Stimulated activated CD4-positive, alpha-beta T cell treated with anti-CD3 and anti-CD28 coated beads, TNF-alpha, amount 100 ng/mL, for 1 hour (primary cell): ENCODE measurements at places on chromosomes 5 and 9.

GRCh38 chr9:133107961-133108793 lies 12.9 kb downstream of the RALGDS start:
- DNase-seq, result no peak

DNA sequence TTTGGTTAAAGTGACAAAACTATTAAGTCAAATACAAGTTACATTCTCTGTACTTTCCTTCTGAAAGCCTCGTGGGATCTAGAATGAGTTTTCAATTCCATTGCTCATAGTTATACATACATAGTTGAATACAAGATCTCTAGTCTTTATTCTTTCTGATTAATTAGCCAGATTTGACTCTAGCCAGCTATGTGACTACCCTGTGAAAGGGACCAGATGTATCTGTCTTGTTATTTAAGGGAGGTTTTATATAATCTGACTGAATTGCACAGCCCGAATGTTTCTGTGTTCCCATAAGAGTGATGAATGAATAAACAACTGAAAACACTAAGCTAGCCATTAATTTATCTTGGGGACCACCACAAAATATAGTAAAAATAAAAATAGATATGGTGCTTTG lies 166.7 kb downstream of the TMEM167A start:
- DNase-seq, result no peak

DNA sequence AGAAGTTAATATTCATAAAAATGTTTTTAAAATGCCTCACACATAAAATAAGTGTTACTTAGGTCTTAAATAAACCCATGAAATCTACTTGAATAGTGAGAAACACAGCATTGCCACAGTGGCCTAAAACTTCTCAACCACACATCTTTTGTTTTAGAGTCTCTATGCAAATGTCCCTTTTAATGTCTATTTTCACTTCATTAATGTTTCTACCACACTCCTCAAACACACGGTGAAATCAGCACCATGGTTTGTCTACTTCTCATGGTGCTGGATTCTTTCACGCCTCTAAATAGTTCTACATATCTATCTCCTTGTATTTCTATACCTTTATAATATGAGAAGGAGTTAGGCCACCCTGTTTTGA lies 111.2 kb downstream of the EDIL3 start:
- DNase-seq, result no peak

GRCh38 chr9:21766096-21766495 lies 36.3 kb upstream of the MTAP start:
- no peak for DNase-seq

- DNase-seq, result no peak
Measured at GRCh38 chr5:89346573-89346972, 463.6 kb upstream of the MEF2C start.

DNA sequence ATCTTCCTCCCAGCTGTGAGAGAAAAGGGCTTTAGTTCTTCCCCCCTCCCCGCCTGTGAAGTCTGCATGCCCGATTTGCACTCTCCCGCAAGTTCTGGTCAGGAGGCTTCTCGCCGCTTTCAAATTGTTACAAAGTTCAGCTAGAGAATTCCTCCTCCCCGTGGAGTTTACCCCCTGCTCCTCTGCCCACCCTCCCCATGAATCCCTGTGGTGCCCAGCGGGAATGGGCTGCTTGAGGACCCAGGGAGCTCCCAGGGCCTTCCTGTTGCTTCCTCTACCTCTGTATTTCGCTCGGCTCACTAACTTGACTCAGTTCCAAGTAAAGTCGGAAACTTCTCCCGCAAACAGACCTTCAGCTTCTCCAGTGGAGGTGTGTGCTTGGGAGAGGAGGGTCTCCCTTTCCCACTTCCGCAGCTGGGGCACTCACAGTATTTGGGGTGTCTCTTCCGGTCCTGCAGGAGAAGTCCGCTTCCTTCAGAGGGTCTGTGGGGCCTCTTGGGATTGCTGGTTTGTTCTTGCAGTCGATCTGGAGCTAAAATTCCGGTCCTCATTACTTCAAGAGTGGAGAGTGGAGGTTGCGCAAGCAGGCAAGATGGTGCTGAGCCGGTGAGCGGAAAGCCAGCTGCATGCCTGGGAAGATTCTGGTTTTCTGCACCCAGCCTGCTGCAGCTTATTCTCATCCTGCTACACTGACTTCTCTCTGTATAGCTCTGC lies 97.8 kb downstream of the ADAMTS12 start:
- DNase-seq, result no peak

GRCh38 chr5:169980418-169981053 lies at the start of gene INSYN2B:
Gene INSYN2B (minus strand): TSS chr5:169980495. CDS start chr5:169883898, 96,597 bp downstream.
- no peak for DNase-seq

DNA sequence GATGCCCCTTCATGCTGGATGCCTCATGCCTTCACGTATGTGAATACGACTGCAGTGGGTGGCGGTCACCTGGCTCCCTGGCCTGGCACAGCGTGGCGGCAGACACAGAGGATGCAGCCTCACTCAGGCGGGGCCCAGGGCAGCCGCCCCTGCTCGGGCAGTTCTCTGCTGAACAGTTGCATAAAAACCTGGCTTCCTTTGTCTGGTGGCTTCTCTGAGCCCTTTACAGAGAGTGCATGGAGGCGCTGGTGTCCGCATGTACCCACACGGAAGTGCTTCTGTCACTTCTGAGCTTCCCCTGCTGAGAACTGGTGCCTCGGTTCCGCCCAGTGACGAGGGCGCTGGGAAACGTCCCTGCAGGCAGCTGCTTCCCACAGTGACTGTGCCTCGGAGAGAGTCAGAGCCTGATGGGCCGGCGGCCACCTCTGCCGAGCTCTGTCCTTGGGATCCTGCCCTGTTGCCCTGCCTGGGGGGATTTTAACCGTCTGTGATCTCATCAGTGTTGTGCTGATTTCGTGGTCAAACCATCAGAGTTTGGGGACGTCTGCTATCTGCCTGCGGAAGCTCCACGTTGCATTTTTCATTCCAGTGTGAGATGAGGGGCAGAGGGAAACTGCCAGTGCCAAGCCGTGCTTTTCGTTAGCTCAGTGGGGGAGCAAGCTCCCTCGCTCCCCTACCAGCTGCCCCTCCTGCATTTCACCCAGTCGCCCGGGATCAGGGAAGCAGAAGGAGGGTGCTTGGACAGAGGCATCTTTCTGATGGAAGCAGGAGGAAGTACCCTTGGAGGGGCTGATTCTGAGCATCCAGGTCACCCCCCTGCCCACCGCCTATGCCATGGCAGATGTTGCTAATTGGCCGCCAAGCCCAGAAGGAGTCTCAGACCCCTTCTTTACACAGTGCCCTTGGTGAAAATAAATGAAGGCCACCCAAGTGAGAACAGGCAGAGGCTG lies 153.0 kb upstream of the COL5A1 start:
- no peak for DNase-seq

- DNase-seq, result no peak
Measured at GRCh38 chr5:53418409-53418808, 62.0 kb upstream of the FST start.

- no peak for DNase-seq
Measured at GRCh38 chr5:96110300-96110699, 148.6 kb upstream of the ELL2 start.

DNA sequence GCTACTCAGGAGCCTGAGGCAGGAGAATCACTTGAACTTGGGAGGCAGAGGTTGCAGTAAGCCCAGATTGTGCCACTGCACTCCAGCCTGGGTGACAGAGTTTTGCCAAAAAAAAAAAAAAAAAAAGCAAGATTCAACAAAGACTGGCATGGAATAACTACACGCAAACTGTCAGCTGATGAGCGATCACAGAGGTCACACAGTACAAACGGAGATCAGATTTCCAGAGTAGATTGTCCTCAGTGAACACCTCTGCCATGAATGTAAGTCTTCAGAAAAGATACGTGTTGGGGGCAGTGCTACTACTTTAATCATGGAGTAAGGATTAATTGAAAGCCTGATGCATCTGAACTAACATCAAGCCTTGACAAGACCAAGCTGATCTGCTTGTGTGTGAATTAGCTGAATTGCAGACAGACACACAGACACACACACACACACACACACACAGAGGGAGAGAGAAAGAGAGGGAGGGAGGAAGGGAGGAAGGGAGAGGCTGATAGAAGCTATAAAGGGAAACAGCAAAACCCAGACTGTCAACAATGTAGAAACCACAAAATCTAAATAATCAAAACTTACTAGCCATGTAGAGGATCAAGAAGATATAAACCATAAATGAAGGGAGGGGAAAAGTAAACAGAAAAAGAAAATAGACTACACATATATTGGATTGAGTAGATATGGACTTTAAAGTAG lies 222.9 kb upstream of the ZNF462 start:
- no peak for DNase-seq

GRCh38 chr9:7210854-7211637 lies 453.3 kb downstream of the KDM4C start:
- no peak for DNase-seq

DNA sequence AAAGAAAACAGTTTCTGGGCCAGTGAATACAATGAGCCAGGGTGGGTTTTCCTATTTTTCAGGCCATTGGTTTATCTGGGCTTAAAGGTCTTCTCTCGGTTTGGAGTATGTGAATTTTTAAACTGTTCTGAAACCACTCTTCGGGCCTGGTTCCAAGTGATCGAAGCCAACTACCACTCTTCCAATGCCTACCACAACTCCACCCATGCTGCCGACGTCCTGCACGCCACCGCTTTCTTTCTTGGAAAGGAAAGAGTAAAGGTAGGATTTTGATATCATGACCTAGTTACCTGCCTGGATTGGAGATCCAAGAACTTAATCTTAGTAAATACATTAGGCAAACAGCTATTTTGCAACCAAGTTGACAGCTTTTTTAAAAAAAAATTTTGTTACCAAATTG lies 79.1 kb downstream of the WDR41 start:
- no peak for DNase-seq

DNA sequence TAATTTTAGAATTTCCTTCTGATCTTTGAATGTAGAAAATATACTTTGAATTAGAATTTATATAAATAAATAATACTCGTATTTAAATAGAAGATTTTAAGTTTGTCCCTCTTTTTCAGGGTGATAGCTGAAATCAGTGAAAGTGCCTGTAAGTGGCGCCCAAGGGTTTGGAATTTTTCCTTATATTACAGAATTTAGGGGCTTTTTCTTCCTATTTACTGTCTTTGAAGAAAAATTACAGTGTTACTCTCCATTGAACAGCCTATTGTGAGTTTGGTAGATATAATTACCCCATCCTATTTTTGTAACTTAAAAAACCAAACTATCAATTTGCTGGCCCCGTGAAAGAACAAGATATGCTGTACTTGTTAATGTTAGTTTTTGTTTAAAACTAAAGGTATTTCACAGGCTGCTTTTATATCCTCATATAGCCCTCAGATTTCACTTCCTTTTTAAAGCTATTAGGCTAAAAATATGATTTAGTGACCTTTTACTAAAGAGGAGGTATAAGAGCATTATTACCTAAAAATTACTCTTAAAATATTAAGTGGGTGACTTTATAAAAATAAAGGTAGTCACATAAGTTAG lies 3.2 kb downstream of the MAP3K1 start:
- DNase-seq, result no peak

- DNase-seq, result no peak
Measured at GRCh38 chr9:78871452-78872331, 574.8 kb downstream of the PSAT1 start.

GRCh38 chr5:40871177-40871576 lies 30.0 kb downstream of the CARD6 start:
- DNase-seq, result no peak

DNA sequence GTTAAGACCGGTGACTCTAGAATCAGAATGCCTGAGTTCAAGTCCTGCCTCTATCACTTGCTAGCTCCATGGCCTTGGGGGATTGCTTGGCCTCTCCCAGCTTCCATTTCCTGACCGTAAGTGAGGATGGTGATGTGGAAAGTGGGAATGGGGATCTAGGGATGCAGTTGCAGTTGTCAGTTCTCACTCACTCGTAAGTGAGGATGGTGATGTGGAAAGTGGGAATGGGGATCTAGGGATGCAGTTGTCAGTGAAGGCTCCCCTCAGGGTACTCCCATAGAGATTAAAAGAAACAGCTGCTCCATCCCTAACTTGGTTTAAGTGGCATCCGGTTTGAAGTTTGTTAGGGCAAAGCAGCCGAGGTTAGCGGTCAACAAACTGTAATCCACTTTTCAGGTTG lies 3.0 kb upstream of the IL9 start:
- no peak for DNase-seq

DNA sequence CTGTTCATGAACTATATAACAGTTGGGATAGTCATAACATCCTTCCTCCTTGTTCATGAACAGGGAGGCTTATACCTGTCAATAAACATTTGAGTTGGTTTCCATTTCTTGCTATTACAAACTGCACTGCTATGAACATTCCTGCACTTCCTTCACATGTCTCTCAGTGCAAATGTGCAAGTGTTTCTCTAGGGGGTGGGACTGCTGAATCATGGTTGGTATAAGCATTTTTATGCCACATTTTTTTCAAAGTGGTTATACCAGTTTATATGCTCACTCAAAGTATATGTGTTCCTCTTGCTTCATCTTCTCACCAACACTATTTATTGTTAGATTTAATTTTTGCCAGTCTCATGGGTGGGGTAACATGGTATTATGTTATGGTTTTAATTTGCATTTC lies 25.8 kb upstream of the TPD52L3 start:
- no peak for DNase-seq

GRCh38 chr5:145130996-145131395 lies 704.1 kb downstream of the PRELID2 start:
- no peak for DNase-seq

- no peak for DNase-seq
Measured at GRCh38 chr9:136353757-136354488, 9.6 kb downstream of the DNLZ start.

GRCh38 chr5:92694067-92694466 lies 887.0 kb downstream of the NR2F1-AS1 start:
- no peak for DNase-seq

DNA sequence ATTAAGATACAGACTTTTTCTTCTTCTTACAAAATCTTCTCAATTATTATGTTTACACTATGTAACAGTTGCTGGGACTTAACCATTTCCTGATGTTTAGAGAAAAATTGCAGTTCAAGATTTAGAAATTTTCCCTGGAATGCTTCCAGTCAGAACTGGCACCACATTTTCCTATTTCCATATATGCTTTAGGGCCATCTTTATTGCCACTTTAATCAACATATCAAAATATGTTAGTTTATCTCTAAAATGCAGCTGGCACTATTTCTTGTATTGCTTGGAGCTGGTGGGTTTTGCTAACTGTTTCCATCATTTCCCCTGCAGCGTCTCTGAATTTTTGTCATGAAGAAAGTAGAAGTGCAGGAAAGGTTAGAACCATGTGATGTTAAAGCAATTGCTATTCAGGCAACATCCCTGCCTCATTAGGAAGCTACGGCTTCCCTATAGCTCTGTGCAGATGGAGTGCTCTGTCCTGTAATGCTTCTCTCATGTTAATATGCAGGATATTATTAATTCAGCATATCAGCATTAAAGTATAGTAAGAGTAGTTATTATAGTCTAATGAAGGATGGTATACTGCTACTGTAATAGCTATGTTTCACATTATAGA lies 269.1 kb downstream of the MTRR start:
- DNase-seq, result no peak
